Lung (tissue), 17 donors: ENCODE measurements at places on chromosomes 12 and 14.

DNA sequence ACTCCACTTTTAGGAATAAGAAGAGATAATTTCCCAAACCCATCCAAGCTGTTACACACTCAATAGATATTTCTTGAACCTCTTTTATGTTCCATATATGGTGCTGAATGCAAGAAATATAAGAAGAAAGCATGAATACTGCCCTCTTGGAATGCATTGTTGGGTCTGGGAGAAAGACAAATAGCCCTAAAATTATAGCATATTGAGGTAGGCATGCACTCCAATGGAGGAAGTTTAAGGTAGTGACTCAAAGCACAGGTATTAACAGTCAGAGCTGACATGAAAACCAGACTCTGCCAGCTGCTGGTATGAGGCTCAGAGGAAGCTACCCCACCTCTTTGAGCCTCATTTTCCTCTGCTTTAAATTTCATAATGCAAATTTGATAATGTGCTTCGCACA lies 261.3 kb upstream of the NOS1 start:
- no peaks in the 10 kb centered on the region for H3K4me1 ChIP-seq
- H3K27ac ChIP-seq: no peak overlapping the region
- no peak for DNase-seq
- H3K27me3 ChIP-seq: no peaks in the 10 kb centered on the region

- no peaks in the 10 kb centered on the region for H3K4me1 ChIP-seq
- H3K36me3 ChIP-seq: no peaks in the 10 kb centered on the region
- H3K27ac ChIP-seq: no peak overlapping the region
- DNase-seq: no peak
- no peaks in the 10 kb centered on the region for H3K27me3 ChIP-seq
- no peak overlapping the region for H3K4me3 ChIP-seq
Observed at GRCh38 chr12:71164166-71164565, 6.4 kb upstream of the TSPAN8 start.

DNA sequence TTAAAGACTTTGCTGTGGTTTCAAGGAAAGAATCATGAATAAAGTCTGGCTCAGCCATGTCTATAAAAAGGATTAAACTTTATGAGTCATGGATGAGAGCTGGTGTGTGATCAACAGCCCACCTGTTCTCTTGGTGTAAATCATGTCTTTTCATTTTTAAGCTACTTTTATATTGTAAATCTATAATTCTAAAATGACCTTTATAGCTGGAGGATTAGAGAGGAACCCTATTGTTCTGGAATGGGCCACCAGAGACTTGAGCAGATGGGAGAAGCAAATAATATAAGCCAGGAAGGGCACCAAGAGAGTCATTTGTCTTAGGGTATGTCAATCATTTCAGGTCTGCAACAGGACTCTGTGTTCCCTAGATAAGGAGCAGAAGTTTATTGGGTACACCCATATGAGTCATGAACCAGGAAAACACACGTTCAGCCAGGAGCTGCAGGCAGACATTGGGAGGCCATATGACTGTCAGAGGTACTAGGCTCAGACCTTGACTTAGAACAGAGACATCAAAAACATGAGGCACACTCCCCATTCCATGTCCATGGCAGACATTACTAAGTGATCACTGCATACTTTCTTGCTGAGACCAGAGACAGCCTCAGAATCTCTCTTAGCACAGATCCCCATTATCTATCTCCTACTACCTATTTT lies 49.3 kb downstream of the NDUFA12 start:
- H3K4me3 ChIP-seq: no peak overlapping the region
- peak overlapping the region; percentile 78 for H3K27ac ChIP-seq
- DNase-seq: no peak
- H3K27me3 ChIP-seq: no peaks in the 10 kb centered on the region

DNA sequence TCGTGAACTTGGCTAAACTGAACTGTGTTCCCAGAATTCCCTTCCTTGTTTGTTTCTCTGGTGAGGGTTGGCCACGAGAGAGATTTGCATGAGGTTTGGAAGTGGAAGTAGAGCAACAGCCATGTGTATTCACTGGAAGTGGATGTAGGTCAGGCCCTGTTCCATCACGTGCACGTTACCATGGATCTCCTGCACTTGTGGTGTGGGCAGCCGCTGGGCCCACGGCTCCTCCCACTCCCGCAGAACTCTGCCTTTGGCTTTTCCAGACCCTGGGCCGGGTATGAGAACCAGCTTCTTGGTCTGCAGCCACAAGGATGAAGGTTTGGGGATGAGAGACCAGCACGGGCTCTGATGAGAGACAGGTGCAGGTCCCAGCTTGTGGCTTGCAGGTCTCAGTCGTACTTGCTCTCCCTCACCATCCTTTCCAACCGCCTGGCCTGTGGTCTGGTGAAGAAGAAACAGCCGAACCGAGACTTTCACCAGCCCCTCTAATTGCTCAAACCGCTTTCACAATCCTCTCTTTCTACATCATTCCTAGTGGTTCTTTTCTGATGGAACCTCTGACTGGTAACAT lies 94.9 kb downstream of the DUSP16 start:
- no peak overlapping the region for H3K27ac ChIP-seq
- H3K4me1 ChIP-seq: no peaks in the 10 kb centered on the region
- H3K4me3 ChIP-seq: no peak overlapping the region
- peaks cover 2% of the 10 kb centered on the region for H3K36me3 ChIP-seq

DNA sequence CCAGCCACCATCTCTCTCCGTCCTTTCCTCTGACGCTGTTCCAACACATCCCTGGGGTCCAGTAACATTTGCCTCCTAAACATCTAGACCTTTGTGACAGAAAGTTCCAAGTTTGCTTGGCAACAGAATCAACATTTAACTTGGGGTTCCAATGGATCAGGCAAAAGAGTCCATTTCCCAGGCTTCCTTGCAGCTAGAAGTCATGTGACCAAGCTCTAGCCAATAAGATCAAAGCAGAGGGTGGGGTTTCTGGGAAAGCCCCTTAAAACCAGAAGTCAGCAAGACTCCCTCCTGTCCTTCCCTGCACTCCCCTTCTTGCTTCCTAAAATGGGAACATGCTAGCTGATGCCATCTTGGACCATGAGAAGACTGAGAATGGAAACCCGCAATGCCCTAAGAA lies 14.7 kb downstream of the FOXN3 start:
- H3K27ac ChIP-seq: no peak overlapping the region
- H3K36me3 ChIP-seq: peaks cover 2% of the 10 kb centered on the region
- H3K27me3 ChIP-seq: no peaks in the 10 kb centered on the region

DNA sequence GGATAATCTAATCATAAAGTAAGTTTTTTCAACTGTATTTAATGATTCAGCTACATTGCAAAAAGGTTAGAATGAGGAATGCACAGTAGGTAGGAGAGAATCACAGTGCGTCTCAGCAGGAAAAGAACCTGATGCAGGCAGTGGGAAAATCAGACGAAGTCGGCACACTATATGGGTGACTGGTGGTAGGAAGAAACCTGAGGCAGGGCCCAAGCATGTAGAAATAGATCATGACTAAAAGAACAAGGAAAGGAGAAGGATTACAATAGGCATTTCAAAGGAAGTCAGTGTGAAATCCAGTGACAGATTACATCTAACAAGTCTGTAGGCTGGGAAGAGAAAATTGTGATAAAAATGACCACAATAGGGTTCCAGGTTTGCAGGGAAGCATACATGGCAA lies 267.0 kb downstream of the MED13L start:
- no peaks in the 10 kb centered on the region for H3K4me1 ChIP-seq
- no peak for DNase-seq
- no peak overlapping the region for H3K27ac ChIP-seq

DNA sequence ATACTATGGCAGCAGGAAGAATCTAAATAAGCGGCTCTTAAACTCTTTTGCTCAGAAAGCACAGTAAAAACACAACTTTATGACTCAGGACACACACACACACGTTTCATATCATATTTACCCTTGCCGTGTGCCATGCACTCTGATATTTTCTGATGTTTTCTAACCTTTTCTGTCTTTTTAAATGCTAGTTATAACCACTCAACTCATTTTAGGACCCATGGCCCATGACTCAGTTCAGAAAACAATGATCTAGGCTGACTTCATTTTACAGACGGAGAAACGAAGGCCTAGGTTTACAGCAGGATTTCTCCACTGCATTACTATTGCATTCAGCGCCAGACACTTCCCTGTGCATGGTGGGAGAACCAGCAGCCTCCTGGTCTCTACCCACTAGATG lies 9.1 kb downstream of the VWF start:
- no peak overlapping the region for H3K4me3 ChIP-seq
- DNase-seq: no peak
- no peaks in the 10 kb centered on the region for H3K27me3 ChIP-seq
- H3K36me3 ChIP-seq: no peaks in the 10 kb centered on the region
- peak overlapping the region; percentile 86 for H3K27ac ChIP-seq
